ENCODE measurements at places on chromosomes 4 and X.

DNA sequence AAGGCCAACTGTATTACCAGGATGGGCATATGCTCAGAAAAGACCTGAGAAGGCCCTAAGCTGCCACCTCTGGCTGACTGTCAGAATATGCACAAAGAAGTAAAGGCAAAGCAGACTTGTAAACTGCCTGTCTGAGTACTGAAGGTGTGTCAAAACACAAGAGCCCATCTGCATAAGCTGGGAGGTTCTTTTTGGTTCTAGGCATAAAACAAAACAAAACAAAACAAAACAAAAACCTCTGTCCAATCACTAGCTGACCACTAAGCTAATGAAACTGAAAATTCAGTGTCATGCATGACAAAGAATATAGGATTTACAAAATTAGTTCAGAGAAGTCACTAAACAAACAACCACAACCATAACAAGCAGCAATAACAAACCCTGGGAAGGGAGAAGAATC, 20.6 kb downstream of the SH3D19 start:
- no peak for DNase-seq

DNA sequence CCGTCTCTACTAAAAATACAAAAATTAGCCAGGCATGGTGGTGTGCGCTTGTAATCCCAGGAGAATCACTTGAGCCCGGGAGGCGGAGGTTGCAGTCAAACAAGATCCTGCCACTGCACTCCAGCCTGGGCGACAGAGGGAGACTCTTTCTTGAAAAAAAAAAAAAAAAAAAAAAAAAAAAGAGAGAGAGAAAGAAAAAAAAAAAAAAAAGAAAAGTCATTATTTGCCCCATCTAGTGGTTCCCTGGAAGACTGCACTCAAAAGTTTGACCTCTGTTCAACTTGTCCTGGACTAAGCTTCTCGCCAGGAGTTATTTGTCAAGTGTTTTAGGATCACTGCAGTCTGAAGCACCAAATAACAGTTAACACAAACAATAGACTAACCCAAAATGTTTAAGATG, 45.3 kb upstream of the KCTD8 start:
- peak; percentile 2 for DNase-seq

DNA sequence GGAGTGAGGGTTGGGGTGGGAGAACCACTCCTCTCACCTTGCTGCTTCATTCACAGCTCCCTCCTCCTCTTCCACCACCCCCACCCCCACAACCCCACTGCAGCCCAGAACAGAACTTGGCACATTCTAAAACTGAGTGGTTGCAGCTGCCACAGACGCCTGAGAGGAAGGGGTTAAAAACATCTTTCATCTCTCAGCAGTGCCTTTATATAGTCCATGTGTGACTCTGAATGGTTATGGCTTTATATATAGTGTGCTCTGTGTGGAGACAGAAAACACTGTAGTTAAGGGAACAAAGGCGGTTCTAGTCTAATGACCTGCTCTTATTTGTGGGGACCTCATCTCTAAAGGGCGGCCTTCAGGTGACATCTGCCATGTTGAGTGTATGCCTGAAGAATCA, 144.8 kb downstream of the BCOR start:
- no peak for DNase-seq

- no peak for DNase-seq
These were observed 69.9 kb downstream of the USP38 start for GRCh38 chr4:143254491-143255226.

DNA sequence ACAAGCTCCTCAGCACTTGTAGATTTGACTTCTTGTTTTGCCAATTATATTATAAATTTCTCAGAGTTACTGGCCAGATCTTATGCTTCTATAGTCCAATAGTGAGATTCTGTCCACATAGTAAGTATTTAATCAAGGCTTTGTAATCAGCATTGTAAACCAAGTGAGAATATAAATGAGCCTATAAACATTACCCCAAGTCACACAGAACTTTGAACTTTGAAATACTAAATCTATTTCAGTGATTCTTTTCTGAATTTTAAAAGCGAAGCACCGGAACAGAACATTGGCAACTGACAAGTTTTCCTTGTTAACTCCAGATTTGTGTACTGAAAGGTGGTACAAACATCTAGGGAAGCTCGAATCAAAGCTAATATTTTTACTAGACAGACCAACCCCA, 37.2 kb downstream of the PPM1K start:
- DNase-seq = no peak

DNA sequence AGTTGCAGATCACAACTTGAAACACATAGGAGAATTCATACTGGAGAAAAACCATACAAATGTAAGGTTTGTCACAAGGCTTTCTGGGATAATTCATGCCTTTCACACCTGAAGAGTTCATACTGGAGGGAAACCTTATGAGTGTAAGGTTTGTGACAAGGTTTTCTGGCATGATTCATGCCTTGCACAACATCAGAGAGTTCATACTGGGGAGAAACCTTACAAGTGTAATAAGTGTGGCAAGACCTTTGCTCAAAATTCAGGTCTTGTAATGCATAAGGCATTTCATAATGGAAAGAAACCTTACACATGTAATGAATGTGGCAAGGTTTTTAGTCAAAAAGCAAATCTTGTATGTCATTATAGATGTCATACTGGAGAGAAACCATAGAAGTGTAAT, 58.8 kb upstream of the ENPEP start:
- no peak for DNase-seq

DNA sequence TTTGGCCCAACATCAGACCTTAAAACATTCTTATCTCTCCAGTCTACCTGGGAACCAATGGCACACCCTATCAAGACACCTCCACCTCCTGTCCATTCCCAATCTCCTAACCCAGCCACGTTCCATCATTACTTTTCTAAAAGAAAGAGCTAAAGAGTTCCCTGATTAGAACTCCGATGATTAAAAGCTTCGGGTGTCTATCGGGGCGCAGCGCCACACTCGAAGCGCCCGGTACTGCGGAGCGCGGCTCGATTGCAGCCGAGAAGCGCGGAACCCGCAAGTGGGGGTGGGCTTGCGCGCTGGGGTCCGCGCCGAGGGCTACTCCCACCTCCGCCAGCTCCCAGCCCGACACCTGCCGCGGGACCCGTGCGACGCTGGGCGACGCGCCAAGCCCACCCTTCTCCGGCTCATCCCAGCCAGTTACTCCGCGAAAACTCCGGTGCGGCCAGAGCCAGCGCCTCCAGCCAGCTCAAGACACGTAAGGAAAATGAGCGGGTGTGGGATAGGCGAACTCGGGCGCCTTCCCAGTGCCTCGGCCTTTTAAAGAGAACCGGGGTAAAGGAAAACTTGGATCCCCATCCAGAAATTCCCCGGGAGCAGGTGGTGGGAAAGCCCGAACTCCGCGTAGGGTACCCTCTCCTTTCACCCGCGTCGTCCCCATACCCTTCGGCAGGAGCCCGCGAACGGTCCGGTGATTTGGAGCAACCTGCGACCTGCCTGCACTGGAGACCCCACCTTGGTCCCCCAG, 593 bp downstream of the NPY1R start:
- DNase-seq = no peak

DNA sequence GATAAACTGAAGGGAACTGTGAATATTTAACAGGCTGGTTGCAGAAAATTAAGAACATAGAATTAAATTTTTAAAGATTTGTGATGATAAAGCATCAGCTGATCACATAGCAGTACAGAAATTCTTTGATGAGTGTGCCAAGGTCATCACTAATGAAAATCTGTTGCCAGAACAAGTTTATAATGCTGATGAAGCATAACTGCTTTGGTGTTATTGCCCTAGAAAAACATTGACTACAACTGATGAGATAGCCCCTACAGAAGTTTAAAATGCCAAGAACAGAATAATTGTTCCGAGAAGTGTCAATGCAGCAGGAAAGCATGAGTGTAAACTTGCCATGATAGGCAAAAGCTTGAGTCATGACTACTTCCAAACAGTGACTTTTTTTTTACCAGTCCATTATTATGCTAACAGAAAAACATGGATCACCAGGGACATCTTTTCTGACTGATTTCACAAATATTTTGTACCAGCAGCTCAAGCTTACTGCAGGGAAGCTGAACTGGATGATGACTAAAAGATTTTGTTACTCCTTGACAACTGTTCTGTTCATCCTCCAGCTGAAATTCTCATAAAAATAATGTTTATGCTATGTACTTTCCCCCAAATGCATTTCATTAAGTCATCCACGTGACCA, 1136.6 kb downstream of the FAT4 start:
- DNase-seq = no peak

- DNase-seq = no peak
These were observed 8.9 kb upstream of the TMA16 start for GRCh38 chr4:163485589-163485988.

GRCh38 chrX:154457491-154458115, 478 bp upstream of the PLXNA3 start:
- DNase-seq = no peak

DNA sequence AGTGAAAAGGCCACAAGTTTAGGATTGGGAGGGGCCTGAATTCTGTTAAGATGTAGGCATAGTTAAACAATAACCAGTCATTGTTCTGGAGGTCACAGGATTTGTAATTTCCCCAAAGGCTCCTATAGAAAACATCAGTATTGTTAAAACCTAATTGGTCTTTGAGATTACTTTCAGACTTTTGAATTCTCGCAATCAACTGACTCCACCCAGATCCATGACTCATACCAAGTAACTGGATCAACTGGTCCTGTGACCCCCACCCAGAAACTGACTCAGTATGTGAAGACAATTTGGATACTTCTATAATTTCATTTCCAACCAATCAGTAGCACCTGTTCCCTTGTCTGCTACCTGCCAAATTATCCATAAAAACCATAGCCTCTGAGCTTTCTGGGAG, 28.4 kb downstream of the MAGEB16 start:
- peak; percentile 15 for DNase-seq

GRCh38 chr4:3291969-3292570, 751 bp upstream of the RGS12 start:
- no peak for DNase-seq

DNA sequence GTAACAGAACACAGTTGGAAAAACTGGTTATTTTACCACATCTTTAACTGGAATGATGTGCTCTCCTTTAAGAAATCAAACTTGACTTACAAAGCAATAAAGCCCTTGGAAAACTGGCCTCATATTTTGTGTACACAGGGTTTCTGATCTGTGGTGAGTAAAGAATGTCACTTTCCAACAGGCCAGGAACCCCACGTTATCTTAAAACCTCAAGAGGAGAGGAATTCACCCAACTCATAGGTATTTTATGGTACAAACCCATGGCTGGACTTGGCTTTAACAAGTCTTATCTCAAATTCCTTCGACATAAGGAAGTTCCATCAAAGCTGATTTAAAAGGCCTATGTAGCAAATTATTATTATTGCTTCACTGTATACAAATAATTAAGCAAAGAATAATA, 1735.1 kb downstream of the PCDH7 start:
- DNase-seq = no peak

DNA sequence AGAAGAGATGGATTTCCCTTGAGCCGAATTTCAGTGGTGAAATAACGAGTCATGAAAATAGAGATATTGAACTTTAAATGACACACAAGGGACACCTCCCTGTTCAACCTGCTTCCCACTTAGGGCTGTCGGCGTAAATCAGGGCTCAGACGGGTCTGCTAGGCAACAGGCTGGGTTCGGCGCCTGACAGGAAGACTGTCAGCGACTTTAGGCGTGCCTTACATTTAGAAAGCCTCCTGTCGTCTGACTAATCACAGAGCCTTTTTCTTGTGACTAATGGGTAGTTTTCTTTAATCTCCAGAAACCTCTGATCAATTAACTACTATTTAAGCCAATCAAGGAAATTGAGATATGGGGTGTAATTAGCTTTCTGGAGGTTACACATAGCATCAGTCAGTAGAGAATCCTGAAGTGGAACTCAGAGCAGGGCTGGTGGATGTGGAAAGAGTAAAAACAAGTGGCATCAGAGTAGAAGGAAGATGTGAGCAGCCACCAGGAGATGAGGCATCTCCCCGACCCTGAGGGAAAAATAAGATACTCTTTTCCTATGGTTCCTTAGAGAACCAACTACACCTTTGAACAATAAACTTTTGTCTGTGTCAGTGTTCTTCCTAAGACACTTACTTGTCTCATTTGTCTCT, 86.2 kb upstream of the HS3ST1 start:
- no peak for DNase-seq

DNA sequence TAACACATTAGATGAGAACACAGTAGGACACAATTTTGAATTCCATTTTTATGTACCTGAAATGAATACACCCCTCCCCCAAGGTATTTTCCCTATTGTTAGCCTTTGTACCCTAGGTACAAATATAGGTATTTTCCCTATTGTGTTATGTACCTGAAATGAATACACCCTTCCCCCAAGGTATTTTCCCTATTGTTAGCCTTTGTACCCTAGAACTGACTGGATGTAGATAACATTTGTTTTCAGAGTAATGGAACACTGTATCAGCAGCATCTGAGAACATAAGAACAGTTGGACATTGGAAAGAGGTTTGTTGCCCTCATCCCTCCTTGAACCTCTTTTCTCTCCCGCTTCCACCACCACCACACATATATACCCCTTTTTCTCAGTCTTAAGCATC, 37.6 kb downstream of the YIPF6 start:
- DNase-seq = no peak

- no peak for DNase-seq
These were observed 136.2 kb upstream of the BMPR1B start for GRCh38 chr4:94621491-94622080.

- no peak for DNase-seq
These were observed 69.2 kb upstream of the GRID2 start for GRCh38 chr4:92234393-92235176.
